ENCODE measurements at places on chromosomes 7 and 10. TPM values are rescaled to one million over a fixed set of nuclear protein-coding genes. Genes with fewer than 3 reads are reported as not detected.

The ABCB4 gene
- total RNA-seq = not detected

The CCDC172 gene
- total RNA-seq = not detected

The VSTM2A gene
- total RNA-seq = not detected

The HMX2 gene
- not detected for total RNA-seq

The LRRD1 gene
- under 0.01 TPM for total RNA-seq

The HKDC1 gene
- not detected for total RNA-seq

The AKR1C4 gene
- total RNA-seq = not detected

The SPAM1 gene
- not detected for total RNA-seq

The PPP1R9A gene
- total RNA-seq = 9.5 TPM

The SMO gene
- 5.2 TPM for total RNA-seq

The SCD gene
- total RNA-seq = 70.2 TPM

The PYROXD2 gene
- 0.96 TPM for total RNA-seq

The FKBP6 gene
- total RNA-seq = not detected

The CYP2C18 gene
- not detected for total RNA-seq

The KIAA1549 gene
- 5.0 TPM for total RNA-seq

The GFRA1 gene
- total RNA-seq = 0.86 TPM

The AGAP6 gene
- total RNA-seq = 4.7 TPM

The GIMAP4 gene
- 166 TPM for total RNA-seq

The PAPOLB gene
- total RNA-seq = not detected

The CPA2 gene
- total RNA-seq = not detected

The GPNMB gene
- 0.57 TPM for total RNA-seq

The CTAGE8 gene
- total RNA-seq = not detected

The GHRHR gene
- total RNA-seq = not detected

The AGAP5 gene
- total RNA-seq = 1.6 TPM

The ASB10 gene
- not detected for total RNA-seq

The PKD1L1 gene
- 3.4 TPM for total RNA-seq

The IGF2BP3 gene
- 128 TPM for total RNA-seq

The CLRN3 gene
- not detected for total RNA-seq

The PSAP gene
- 651 TPM for total RNA-seq

The MAPK8 gene
- total RNA-seq = 75.7 TPM

The CNNM1 gene
- 0.10 TPM for total RNA-seq

The WNT8B gene
- total RNA-seq = not detected

The INHBA gene
- 21.2 TPM for total RNA-seq

The IL2RA gene
- total RNA-seq = not detected

The MOGAT3 gene
- not detected for total RNA-seq

The ADAM12 gene
- 0.65 TPM for total RNA-seq

The NCF1 gene
- not detected for total RNA-seq

The IQCE gene
- total RNA-seq = 9.5 TPM

The GRK5 gene
- 34.3 TPM for total RNA-seq

The C10orf105 gene
- under 0.01 TPM for total RNA-seq

The AKR1C1 gene
- total RNA-seq = 7.8 TPM

The RNF32 gene
- total RNA-seq = not detected

The FAM237B gene
- not detected for total RNA-seq

The FGFBP3 gene
- 0.65 TPM for total RNA-seq

The AS3MT gene
- 0.98 TPM for total RNA-seq

The FRMPD2 gene
- total RNA-seq = under 0.01 TPM

The XRCC2 gene
- 2.9 TPM for total RNA-seq

Data from vein endothelial cell (primary cell).